ENCODE measurements at places on chromosomes 6 and 20.

GRCh38 chr6:28803337-28803709, 120.5 kb downstream of the TRIM27 start:
- no peak for DNase-seq

- no peak for DNase-seq
These were observed 58.0 kb downstream of the FOXO3 start for GRCh38 chr6:108618623-108619152.

DNA sequence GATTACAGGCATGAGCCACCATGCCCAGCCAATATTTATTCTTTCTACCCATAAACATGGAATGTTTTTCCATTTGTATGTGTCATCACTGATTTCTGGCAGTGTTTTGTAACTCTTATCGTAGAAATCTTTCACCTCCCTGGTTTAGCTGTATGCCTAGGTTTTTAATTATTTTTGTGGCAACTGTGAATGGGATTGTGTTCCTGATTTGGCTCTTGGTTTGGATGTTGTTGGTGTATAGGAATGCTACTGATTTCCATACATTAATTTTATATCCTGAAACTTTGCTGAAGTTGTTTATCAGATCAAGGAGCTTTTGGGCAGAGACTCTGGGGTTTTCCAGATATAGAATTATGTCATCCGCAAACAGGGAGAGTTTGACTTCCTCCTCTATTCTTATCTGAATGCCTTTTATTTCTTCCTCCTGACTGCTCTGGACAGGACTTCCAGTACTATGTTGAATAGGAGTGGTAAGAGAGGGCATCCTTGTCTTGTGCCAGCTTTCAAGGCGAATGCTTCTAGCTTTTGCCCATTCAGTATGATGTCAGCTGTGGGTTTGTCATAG, 198.6 kb downstream of the ZDHHC14 start:
- DNase-seq = no peak

- no peak for DNase-seq
These were observed 34.0 kb upstream of the INSM1 start for GRCh38 chr20:20333866-20334265.

DNA sequence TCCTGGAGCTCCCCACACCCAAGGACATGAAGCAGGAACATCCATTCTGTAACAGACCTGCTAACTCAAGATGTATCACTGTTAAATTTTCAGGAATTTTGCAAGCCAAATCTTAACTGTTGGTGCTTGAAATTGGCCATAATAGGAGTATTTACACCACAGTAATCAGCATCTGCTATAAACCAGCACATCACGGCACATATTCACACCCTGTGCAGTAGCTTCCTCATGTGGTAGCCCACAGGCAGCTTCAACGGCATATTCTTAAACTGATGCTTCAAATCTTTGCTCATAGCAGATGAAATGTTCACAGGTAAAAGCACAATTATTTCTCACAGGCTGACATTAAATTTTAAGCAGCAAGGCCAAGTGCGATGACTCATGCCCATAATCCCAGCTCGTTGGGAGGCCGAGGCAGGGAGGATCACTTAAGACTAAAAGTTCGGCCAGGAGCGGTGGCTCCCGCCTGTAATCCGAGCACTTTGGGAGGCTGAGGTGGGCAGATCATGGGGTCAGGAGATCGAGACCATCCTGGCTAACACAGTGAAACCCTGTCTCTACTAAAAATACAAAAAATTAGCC, 43.5 kb upstream of the LYRM2 start:
- DNase-seq = no peak

DNA sequence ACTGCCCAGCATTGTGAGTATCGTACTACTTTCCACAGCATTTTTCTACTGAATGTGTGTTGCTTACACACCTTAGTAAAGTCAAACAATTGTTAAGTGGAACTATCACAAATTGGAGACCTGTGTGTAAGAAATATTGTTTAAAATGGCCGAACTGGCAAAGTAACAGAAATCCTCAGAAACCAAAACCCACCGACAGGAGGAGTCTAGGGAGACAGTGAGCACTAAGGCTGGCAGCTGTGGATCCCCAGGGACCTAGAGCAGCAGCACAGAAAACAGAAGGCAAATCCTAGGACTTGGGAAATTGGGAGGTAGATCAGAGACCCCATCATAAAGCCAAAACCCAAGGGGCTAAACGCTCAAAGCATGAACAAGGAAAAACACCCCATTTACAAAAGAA, 69.9 kb downstream of the SESN1 start:
- no peak for DNase-seq

- no peak for DNase-seq
These were observed 2.4 kb downstream of the SYNE1 start for GRCh38 chr6:152634773-152635172.

DNA sequence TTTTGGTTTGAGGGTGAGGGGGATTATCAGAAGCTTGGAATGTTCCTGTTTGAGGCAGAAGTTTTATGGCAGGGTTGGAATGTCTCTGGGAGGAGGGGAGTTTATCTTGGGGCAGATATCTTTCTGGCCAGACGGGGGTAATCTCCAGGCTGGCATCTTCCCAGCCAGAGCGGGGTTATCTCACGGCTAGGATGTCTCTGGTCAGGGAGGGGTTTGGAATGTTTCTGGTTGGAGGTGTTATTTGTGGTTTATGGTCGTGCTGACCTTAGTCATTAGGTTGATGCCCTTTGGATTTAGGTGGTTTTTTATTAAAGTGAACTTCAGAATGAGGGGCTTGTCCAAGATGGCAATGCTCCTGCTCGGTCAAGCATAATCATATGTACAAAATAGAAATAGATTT, 14.8 kb downstream of the PGK2 start:
- no peak for DNase-seq

DNA sequence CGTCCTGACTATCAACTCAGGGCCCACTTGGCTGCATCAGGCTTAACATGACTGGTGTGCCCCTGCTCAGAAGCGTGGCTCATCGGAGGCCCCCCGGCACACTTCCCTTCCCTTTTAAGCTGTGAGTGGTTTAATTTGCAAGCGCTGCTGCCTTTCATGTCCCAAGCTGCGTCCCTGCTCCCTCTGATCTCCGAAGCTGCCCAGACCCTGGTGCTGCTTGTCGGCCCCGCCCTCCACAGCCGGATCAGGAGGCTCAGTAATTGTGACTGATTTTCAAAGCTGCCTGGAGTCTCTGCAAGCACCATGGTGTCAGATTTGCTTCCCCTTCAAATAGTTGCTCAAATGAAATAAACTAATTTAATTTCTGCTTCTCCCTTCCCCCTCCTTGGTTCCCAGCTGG, 71.1 kb downstream of the CDH22 start:
- DNase-seq = no peak

All from tibial artery (tissue), 4 donors.